Body of pancreas (tissue), 4 donors: ENCODE measurements at places on chromosomes 11 and 22. TPM values are rescaled to one million over a fixed set of nuclear protein-coding genes. Genes with fewer than 3 reads are reported as not detected.
A peak's percentile ranks its signal among the peaks of the same experiment; 100 is the strongest.

ZNF215 gene
- total RNA-seq: 7.3 TPM

PATE3 gene
- not detected for total RNA-seq

DNA sequence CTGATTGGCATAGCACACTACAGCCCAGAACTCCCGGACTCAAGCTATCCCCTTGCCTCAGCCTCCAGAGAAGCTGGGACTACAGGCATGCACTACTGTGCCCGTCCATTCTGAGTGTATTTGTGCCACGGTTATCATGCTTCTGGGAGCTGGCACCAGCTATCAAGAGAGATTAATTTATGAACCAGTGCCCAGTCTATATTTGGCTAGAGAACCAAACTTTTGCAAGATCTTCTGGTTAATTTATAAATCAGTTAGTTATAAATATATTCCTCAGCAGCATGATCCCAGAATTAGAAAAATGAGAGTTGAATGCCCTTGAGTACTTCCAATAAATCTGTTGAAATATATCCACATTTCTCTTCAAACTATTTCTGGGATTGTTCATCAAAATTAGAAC lies 67.5 kb upstream of the OR5AN1 start:
- peak; percentile 40 for DNase-seq

- DNase-seq: peak; percentile 5
Measured at GRCh38 chr11:2795491-2795991, 90.0 kb downstream of the CDKN1C start.

DNA sequence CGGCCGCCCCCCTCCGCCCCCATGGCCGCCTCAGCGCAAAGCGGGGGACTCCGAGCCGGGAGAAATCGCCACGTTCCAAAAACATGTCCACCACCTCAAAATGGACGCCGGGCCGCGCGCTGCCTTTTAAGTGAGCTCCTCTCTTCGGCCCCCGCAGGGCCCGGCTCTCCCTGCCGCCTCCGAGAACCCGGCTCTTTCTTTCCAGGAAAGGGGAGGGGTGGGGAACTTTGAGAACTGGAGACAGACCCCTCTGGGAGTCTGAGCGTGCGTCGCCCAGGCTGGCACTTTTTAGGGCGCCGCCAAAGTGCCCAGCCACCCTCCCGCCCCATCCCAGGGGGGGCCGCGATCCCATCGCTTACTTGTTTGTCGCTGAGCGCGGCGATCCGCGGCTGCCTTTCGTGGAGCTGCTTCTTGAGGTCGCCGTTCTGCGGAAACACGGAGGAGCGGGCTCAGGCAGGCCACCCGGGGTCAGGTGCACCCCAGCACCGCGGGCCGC lies 1.6 kb downstream of the PHF21B start:
- no peak for DNase-seq
